ENCODE measurements at places on chromosomes 6 and 20.
A peak's percentile ranks its signal among the peaks of the same experiment; 100 is the strongest.

GRCh38 chr20:32651537-32651936, 22.2 kb downstream of the C20orf203 start:
- DNase-seq: no peak

GRCh38 chr6:3208098-3208774, 19.2 kb downstream of the TUBB2B start:
- no peak for DNase-seq

DNA sequence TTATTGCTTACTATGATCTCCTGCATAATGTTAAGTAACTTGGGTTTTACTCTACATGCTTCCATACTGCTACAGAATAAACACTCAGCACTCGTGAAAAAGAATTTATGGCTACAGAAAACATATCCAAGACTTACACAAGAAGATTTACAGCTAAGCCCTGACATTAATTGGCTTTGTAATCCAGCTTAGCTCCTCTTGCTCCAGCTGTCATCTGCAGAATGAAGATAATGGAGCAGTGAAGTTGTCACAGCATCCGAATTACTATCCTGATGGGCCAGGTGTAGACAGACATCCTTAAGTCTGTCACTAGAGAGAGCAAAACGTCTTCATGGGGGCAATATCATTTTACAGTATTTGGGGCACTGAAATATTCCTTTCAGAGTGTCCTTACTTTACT, 155.3 kb downstream of the PRKN start:
- no peak for DNase-seq

GRCh38 chr6:87791982-87792381, 89.9 kb upstream of the AKIRIN2 start:
- no peak for DNase-seq

DNA sequence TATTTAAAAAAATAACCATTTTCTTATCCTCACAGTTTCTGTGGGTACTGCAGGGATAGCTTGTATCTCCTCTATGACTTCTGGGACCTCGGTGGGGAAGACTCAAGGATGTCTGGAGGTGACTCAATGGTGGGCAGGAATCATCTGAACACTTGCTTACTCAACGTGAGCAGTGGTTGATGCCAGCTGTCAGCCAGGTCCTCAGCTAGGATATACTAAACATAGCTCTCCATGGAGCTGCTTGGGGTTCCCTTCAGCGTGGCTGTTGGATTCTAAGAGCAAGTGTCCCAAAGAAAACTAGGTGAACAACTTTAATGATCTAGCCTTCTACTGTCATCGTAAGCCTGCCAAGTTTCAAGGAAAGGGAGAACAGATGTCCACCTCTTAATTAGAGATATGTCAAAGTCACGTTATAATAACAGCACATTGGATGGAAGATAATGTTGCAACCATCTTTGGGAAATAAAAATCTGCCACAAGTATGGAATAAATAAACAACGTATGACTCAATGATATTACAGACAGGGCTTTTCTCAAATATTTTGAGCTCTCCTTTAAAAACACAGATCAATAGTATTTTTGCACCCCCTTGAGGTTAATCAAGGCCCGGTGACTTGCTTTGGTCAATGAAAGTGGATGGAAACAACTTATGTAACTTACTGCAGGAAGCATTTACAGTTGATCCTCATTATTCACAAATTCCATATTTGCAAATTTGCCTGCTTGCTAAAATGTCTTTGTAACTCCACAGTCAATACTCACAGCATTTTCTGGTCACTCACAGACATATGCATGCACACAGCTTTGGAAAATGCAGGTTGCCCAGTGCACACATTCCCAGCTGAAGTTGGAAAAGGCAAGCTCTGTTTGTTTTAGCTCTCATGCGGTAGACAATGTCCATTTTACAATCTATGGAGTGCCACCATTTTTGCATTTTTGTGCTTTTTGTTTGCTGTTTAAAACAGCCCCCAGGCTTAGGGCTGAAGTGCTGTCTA, 6.6 kb upstream of the HEBP2 start:
- no peak for DNase-seq

DNA sequence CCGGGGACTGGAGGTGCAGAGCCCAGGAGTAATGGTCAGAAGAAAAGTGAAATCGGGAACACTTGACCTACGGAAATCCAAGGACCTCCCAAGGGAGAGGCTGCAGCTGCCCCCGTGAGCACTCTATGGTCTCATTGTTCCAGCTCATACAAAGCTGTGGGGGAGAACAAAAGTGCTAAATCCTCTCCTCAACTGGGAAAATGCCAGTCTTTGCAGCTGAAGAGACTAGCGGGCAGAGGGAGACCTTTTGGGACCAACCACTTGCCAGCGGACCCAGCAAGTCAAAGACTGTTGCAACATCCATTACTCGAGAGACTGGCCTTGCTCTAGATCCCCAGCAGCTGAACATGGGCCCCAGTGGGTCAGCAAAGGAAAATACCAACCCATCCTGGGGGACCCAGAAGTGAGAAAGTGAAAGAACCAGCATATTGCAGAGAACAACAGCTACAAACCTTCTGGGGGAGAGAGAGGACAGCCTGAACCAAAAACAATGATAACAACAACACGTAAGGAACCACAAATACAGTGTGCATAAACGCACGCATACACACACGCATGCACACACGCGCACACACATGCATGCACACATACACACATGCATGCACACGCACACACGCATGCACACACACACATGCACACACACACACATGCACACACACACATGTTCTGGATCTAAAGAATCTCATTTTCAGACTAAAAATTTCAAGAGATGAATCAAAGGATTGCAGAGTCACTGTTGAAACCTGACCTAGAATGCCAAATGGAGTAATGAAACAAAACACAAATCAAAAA, 24.7 kb upstream of the ELMO2 start:
- DNase-seq: no peak

GRCh38 chr6:33297406-33297955, 1.3 kb downstream of the RGL2 start:
- no peak for DNase-seq

GRCh38 chr6:134519465-134519864, 201.6 kb upstream of the SGK1 start:
- DNase-seq: peak; percentile 67

- no peak for DNase-seq
Measured at GRCh38 chr6:24702720-24703282, 16.2 kb downstream of the C6orf62 start.

DNA sequence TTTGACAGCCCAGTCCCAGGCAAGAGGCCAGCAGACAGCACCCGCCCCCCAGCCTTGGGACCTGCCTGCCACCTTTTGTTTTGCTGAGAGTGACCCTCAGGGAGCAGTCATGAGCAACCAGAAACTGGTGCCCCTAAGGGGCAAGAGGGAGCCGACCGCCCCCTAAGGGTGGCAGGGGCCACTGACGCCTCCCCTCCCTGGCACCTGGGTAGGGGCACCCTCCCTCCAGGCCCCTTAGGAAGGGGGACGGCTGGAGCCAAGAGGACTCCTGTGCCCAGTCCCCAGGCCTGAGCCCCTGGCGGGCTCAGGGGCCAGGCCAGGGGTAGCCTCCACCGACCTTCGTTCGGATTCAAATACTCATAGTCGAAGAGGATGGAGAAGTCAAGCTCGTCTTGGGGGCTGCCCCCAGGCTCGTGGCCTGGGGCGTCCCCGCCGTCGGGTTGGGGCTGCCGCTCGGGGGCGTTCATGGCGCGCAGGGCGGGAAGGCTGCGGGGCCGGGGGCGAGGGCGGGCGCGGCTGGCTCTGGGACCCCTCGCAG, 417 bp downstream of the NFATC2 start:
- peak; percentile 85 for DNase-seq

- DNase-seq: no peak
Measured at GRCh38 chr6:56101141-56101553, 146.2 kb downstream of the COL21A1 start.

DNA sequence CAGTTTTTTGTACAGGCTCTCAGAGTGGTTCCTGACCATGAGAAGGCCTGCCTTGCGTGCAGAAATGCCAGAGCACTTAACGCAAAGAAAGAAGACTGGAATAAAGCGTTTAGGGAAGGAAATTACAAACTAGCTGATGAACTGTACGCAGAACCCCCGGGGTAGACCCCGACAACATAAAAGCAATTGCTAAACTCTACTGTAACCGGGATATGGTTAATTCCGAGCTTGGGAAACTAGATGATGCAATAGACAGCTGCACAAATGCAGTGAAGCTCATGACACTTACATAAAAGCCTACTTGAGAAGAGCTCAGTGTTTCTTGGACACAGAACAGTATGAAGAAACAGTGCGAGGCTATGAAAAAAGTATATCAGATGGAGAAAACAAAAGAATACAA, 35.7 kb downstream of the CITED2 start:
- no peak for DNase-seq

GRCh38 chr20:3106658-3107463, 22.3 kb upstream of the AVP start:
- no peak for DNase-seq

DNA sequence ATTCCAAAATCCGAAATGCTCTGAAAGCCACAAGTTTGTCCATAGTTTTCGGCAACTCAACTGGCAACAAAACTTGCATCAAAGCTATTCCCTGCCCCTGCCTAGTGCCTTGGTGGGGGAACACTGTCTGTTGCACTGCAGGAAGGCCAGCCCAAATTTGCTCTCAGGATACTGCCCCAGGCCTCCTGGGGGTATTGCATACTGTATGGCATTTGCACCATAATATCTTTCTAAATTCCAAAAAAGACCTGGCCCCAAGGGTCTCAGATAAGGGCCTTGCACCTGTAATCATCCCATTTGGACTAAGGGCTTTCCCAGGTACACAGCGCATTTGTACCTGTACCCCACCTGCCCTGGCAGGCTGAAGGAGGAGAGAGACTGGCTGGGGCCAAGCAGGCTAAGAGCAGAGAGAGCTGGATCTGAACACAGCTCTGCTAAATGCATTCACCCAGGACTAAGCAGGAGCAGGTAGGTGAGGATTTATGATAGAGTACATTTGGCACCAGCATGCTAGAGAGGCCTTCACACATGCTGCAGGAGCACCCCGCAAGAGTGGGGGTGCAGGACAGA, 4.0 kb upstream of the GRM4 start:
- DNase-seq: peak; percentile 12

DNA sequence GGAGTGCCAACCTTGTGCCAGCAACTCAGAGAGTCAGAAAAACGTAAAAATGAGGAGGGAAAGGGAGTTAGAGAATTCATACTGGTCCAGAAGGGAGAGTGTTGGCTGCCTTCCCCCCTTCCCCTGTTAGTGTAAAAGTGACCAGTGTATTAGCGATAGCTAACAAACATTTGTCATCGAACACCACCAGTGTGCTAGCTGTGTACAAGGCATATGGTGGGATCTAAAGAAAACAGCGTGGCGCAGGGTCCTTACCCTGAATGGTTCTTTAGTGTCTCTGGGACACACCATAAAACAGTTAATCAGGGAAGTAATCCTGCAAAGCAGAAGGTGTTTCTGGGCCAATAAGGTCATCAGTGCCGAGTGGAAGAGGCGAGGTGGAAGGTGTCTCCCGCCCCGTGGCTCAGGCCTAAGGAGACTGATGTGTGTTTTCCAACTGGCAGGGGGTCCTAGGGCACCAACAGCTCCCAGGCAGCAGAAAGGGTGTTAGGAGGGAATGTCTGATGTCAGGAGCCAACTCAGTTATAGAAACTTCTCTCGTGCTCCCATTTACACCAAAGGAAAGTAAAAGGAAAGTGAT, 91.9 kb downstream of the TCP11 start:
- peak; percentile 44 for DNase-seq

DNA sequence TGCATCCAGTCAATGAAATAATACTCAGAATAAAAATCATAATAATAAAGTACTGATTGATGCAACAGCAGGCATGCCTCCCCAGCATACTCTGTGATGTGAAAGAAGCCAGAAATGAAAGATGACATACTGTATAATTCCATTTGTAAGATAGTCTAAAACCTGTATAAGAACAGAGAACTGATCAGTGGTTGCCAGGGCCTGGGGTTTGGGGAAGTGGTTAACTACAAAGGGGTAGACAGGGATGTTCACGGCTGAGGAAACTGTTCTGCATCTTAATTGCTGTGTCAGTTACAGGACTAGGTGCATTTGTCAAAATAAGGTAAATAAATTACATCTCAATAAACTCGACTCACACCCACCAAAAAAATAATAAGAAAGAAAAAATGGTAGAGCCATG, 81.3 kb upstream of the BMP2 start:
- no peak for DNase-seq

DNA sequence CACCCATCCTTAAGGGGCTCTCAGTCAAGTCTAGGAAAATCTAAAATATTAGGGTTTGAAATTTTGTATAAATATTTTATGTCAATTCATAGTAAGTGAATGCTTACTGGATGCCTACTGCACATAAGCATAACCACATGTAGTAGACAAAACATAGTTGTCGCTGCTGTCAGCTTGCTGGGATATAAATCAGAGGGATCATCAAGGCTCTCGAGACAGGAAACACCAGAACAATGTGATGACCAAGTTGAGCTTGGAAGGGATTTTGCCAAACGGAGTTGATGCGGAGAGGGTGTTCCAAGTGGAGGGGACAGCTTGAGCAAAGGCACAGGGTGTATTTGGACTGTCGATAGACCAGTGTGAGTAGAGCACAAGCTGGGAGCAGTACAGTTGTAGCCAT, 105.8 kb upstream of the SUPT3H start:
- no peak for DNase-seq

GRCh38 chr6:12022953-12023388, 10.9 kb downstream of the HIVEP1 start:
- DNase-seq: no peak

DNA sequence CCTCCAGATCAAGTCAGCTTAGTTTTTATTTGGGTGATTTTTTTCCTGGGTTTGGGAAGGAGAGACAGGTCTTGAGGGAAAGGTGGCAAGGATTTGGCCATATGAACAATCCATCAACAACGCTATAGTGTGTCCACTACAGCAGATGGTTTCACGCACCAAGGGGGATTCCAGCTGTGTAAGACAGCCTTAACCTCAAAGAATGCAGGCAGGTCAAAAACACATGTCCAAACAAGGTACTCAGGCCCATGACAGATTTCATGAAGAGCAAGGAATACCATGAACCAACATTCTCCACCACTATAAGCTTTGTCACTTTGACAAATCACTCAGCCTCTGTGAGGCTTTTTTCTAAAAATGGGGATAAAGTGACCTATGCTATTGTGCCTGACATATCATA, 2.0 kb downstream of the AIF1 start:
- DNase-seq: no peak

DNA sequence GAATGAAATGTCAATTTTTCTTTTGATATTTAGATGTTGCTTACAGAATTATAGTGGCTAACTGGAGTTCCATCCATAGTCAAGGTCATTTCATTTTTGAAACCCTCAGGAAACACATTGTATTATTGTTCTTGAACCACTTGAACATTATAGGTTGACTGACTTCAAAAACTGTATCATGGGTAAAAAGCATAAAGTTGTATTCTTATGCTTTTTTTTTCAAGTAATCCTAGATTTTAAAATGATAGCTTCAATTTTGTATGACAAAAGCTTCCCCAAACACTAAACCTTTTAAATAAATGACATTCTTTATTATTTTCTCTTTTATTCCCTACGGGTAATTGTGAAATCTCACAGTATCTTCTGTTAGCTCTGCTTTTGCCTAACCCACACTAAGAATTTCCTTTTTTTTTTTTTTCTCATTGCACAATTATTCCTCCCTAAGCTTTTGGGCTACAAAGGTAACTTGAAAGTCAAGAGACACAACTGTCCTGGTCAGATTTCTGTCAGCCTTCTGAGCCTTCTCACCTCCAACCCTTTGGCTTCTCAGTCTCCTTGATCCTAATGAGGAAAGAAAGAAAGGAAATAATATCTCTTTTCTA, 36.9 kb upstream of the LAMA4 start:
- no peak for DNase-seq

Measured in activated effector memory CD4-positive, alpha-beta T cell treated with anti-CD3 and anti-CD28 coated beads, Interleukin-2, amount 50 U/mL, for 16 hours (primary cell).